ENCODE measurements at places on chromosomes 7 and 10. TPM values are rescaled to one million over a fixed set of nuclear protein-coding genes. Genes with fewer than 3 reads are reported as not detected.

GRCh38 chr7:70856901-70857630 is 274.9 kb upstream of the GALNT17 start:
- no peak for ATAC-seq
- no peaks in the 10 kb centered on the region for H3K27me3 ChIP-seq
- no peaks in the 10 kb centered on the region for H3K36me3 ChIP-seq
- no peaks in the 10 kb centered on the region for H3K4me1 ChIP-seq
- no peak overlapping the region for H3K27ac ChIP-seq

DNA sequence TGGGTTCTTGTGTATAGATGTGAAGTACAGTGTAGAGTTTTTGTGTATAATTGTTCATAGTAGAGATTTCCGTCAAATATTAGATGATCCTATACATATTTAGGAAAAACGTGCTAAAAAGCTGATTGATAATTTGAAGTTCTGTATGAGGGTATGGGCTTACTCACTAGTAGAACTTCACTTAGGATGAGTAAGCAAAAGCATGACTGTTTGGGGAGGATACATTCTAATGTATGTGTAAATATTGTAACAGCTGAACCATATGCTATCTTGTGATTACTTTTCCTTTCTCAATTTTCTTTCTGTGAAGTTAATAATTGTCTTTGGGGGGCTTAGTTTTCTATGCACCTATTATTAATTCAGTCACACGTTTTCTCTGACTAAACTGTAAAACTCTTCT is 53.2 kb upstream of the PDK4 start:
- no peak overlapping the region for H3K27ac ChIP-seq
- no peak for ATAC-seq
- H3K36me3 ChIP-seq: no peaks in the 10 kb centered on the region
- H3K4me1 ChIP-seq: no peaks in the 10 kb centered on the region
- no peak overlapping the region for H3K4me3 ChIP-seq

DNA sequence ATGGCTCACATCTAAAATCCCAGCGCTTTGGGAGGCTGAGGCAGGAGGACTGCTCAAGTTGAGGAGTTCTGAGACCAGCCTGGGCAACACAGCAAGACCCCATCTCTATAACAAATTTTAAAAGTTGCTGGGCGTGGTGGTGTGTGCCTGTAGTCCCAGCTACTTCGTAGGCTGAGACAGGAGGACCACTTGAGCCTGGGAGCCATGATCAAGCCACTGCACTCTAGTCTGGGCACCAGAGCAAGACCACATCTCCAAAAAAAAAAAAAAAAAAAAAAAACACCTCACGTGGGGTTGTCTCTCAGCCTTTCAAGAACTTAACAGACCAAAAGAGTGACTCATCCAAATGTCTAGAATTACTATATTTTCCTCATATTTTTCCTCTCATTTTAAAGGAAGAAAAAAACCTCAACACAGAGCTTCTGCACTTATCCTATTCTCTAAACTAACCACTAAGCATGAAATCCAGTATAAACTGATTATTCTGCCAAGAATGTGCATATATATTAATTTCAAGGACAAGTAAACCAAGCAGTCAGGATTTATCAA is 46.3 kb downstream of the CUL2 start:
- H3K27ac ChIP-seq: no peak overlapping the region
- H3K4me3 ChIP-seq: no peak overlapping the region
- ATAC-seq: no peak

- ATAC-seq: no peak
- no peak overlapping the region for H3K27ac ChIP-seq
- H3K4me1 ChIP-seq: no peaks in the 10 kb centered on the region
- no peaks in the 10 kb centered on the region for H3K36me3 ChIP-seq
- peaks cover 9% of the 10 kb centered on the region for H3K27me3 ChIP-seq
Observed at GRCh38 chr7:67470256-67470751, 473.7 kb downstream of the TYW1 start.

DNA sequence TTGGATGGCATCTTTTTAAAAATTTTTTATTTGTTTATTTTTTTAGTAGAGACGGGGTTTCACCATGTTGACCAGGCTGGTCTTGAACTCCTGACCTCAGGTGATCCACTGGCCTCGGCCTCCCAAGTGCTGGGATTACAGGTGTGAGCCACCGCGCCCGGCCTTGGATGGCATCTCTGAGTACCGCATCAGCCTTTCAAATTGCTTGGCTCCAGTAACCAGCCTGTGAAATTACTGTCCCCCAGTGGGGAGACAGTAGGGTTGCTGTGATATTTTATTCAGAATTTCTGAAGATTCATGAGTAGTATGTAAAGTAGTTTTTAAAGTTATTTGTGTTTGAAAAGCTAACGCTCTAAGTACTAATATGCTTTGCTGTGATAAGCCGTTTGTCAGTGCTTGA is 1.2 kb downstream of the NUB1 start:
- peaks cover 27% of the 10 kb centered on the region for H3K4me1 ChIP-seq
- H3K27ac ChIP-seq: peak overlapping the region; percentile 74
- H3K4me3 ChIP-seq: peak overlapping the region; percentile 78
- no peak for ATAC-seq
- H3K36me3 ChIP-seq: peaks cover 42% of the 10 kb centered on the region

DNA sequence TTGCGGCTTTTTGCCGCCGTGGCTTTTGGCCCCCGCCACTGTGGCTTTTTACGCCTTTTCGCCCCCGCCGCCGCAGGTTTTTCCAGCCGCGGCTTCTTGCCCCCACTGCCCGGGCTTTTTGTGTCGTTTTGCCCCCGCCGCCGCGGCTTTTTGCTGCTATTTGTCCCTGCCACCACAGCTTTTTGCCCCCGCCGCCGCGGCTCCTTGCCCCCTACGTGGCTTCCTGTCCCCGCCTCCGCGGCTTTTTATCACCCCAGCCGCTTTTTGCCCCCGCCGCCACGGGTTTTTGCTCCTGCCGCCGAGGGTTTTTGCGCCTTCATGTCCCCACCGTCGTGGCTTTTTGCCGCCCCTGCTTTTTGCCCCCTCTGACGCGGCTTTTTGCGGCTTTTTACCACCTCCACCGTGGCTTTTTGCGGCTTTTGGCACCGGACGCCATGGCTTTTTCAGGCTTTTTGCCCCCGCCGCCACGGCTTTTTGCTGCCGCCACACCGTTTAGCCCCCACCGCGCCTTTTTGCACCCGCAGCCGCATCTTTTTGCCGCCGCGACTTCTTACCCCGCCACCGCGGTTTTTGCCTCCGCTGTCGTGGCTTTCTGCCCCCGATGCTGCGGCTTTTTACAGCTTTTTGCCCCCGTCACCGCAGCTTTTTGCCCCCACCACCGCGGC is 637.0 kb downstream of the ZNF716 start:
- no peak for ATAC-seq
- H3K4me3 ChIP-seq: no peak overlapping the region
- no peaks in the 10 kb centered on the region for H3K36me3 ChIP-seq
- H3K27me3 ChIP-seq: no peaks in the 10 kb centered on the region

GRCh38 chr10:5746197-5746596 is 61.6 kb downstream of the TASOR2 start:
- H3K4me1 ChIP-seq: peaks cover 14% of the 10 kb centered on the region
- ATAC-seq: no peak
- no peak overlapping the region for H3K4me3 ChIP-seq
- H3K36me3 ChIP-seq: peaks cover 96% of the 10 kb centered on the region
- H3K27me3 ChIP-seq: no peaks in the 10 kb centered on the region
- no peak overlapping the region for H3K27ac ChIP-seq

- no peaks in the 10 kb centered on the region for H3K4me1 ChIP-seq
- no peak for ATAC-seq
- no peaks in the 10 kb centered on the region for H3K36me3 ChIP-seq
- H3K27me3 ChIP-seq: peaks cover 22% of the 10 kb centered on the region
- H3K4me3 ChIP-seq: no peak overlapping the region
- no peak overlapping the region for H3K27ac ChIP-seq
Observed at GRCh38 chr10:86311190-86311589, 55.4 kb downstream of the GRID1 start.

DNA sequence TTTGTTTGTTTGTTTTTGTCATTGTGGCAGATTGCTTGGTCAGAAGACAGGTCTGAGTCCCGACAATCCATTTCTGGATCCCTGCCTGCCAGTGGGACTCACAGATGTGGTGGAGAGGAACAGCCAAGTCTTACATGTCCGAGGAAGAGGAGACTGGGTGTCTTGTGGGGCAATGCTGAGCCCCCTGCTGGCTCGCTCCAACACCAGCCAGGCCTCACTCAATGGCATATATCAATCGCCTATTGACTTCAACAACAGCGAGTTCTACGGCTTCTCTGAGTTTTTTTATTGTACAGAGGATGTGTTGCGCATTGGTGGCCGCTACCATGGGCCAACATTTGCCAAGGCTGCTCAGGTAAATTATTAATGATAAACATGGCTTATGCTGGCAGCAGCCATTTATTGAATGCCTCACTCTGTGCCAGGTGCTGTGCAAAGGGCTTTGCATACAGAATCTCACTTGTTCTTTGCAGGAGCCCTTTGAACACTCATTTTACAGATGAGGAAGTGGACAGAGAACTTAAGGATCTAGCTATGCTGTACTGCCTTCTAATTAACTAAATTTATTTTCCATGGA is 33.3 kb downstream of the COX15 start:
- no peak overlapping the region for H3K4me3 ChIP-seq
- no peaks in the 10 kb centered on the region for H3K4me1 ChIP-seq

GRCh38 chr7:55307123-55307916 is 57.8 kb upstream of the LANCL2 start:
- H3K36me3 ChIP-seq: peaks cover 6% of the 10 kb centered on the region
- ATAC-seq: no peak
- H3K27ac ChIP-seq: no peak overlapping the region
- H3K27me3 ChIP-seq: peaks cover 10% of the 10 kb centered on the region
- H3K4me3 ChIP-seq: no peak overlapping the region

DNA sequence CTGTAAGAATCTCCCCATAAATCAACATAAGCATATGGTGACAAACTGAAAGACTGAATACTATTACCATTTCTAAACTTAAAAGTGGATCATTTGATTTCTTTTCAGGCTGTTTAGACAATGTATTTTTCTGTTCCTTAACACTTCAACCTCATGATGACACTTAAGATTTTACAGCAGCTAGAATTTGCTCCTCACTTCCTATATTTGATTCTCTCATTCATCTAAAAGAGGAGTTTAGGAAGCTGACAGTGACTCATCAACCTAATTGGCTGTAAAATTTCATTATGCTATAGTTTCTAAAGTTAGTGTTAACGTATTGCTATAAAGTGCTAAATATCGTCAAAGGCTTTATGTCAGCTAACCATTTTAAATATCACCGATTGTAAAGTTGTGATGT is 478.7 kb downstream of the GRM8 start:
- no peak overlapping the region for H3K27ac ChIP-seq
- no peaks in the 10 kb centered on the region for H3K4me1 ChIP-seq
- ATAC-seq: no peak
- H3K27me3 ChIP-seq: peaks cover 5% of the 10 kb centered on the region
- H3K36me3 ChIP-seq: no peaks in the 10 kb centered on the region

GRCh38 chr7:52992001-52992400 is 43.4 kb upstream of the POM121L12 start:
- H3K4me1 ChIP-seq: no peaks in the 10 kb centered on the region
- no peak for ATAC-seq
- no peak overlapping the region for H3K27ac ChIP-seq
- H3K36me3 ChIP-seq: no peaks in the 10 kb centered on the region

DNA sequence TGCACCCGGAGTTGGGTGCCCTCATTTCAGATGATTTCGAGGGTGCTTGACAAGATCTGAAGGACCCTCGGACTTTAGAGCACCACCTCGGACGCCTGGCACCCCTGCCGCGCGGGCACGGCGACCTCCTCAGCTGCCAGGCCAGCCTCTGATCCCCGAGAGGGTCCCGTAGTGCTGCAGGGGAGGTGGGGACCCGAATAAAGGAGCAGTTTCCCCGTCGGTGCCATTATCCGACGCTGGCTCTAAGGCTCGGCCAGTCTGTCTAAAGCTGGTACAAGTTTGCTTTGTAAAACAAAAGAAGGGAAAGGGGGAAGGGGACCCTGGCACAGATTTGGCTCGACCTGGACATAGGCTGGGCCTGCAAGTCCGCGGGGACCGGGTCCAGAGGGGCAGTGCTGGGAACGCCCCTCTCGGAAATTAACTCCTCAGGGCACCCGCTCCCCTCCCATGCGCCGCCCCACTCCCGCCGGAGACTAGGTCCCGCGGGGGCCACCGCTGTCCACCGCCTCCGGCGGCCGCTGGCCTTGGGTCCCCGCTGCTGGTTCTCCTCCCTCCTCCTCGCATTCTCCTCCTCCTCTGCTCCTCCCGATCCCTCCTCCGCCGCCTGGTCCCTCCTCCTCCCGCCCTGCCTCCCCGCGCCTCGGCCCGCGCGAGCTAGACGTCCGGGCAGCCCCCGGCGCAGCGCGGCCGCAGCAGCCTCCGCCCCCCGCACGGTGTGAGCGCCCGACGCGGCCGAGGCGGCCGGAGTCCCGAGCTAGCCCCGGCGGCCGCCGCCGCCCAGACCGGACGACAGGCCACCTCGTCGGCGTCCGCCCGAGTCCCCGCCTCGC is at the start of gene EGFR:
TSS of gene EGFR (plus strand) at position 657 of the 830 bp plus-strand sequence. CDS start 261 bp downstream, outside the sequence.
- no peaks in the 10 kb centered on the region for H3K36me3 ChIP-seq
- H3K4me3 ChIP-seq: peak within 1 kb of the TSS; percentile 28
- peaks cover 53% of the 10 kb centered on the region for H3K27me3 ChIP-seq
- no peak within 1 kb of the TSS for H3K27ac ChIP-seq

DNA sequence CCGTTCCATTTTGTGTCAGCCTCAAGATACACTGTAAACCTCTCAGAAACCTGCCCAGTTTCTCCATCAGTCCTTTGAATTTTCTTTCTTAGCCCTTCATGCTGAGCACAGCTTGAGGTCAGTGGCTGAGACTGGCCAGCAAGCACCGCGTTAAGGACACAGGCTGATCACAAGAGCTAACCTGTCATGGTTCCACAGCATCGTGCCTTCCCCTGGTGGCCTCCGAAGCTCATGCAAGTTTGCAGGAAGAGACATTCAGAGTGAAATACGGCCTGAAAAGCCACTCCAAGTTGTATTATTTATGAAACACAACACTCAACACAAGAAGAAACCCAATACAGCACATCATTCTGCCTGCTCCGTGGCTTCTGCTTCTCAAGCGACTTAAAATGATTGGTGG is 57.0 kb upstream of the PFKP start:
- no peaks in the 10 kb centered on the region for H3K4me1 ChIP-seq
- H3K27me3 ChIP-seq: peaks cover 62% of the 10 kb centered on the region
- H3K4me3 ChIP-seq: no peak overlapping the region
- no peak overlapping the region for H3K27ac ChIP-seq
- H3K36me3 ChIP-seq: no peaks in the 10 kb centered on the region

SKAP2 gene
- total RNA-seq: 11.5 TPM

STEAP1B gene
- not detected for total RNA-seq

AOAH gene
- 2.9 TPM for total RNA-seq

CNNM1 gene
- total RNA-seq: 0.61 TPM

ASB10 gene
- total RNA-seq: not detected

PSMC2 gene
- 180 TPM for total RNA-seq

HOXA2 gene
- not detected for total RNA-seq

ASB13 gene
- 6.8 TPM for total RNA-seq

AKAP9 gene
- total RNA-seq: 33.1 TPM
